ENCODE measurements at places on chromosomes 7 and 10. TPM values are rescaled to one million over a fixed set of nuclear protein-coding genes. Genes with fewer than 3 reads are reported as not detected.

- DNase-seq = no peak
Measured at GRCh38 chr7:123665157-123665556, 9.5 kb downstream of the LMOD2 start.

GRCh38 chr10:97217299-97217698 lies 31.5 kb upstream of the SLIT1 start:
- DNase-seq = no peak

GRCh38 chr10:123600177-123600576 lies 66.0 kb upstream of the GPR26 start:
- DNase-seq = no peak

DNA sequence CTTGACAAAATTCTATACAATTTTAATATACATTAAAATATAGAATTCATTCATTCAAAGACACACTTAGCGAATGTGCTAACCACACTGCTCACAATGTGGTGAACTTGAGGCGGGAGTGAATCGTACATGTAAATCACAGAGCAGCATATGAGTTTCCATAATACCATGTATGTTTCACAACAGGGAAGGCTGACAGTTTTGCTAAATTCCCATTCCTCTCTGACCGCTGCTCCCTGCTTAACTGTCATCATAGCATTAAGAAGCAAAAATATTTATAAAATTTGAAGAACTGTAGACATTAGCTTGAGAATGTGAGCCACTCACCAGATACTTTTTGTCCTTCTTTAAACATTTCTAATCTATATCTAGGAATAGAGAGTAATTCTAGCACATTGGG lies 763.3 kb downstream of the MAGI2 start:
- DNase-seq = no peak

DNA sequence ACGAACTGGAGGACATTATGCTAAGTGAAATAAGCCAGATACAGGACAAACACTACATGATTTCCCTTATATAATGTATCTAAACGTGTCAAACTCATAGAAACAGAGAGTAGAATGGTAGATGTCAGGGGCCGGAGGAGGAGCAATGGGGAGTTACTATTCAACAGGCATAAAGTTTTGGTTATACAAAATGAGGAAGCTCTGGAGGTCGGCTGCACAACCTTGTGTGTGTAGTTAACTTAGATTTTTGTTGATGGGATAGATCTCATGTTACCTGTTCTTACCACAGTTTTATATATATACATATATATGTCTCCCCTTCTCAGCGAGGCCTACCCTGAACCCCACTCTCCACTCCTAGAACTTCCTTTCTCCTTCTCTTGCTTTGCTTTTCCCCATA lies 22.4 kb upstream of the TECTB start:
- no peak for DNase-seq

- peak; percentile 44 for DNase-seq
Measured at GRCh38 chr10:63267414-63268148, 134.5 kb downstream of the NRBF2 start.

The BAMBI gene
- 51.3 TPM for total RNA-seq

The CRYGN gene
- total RNA-seq = not detected

Measured in H4 (cell line).